Fibroblast of villous mesenchyme (primary cell): ENCODE measurements at places on chromosomes 1 and 21. TPM values are rescaled to one million over a fixed set of nuclear protein-coding genes. Genes with fewer than 3 reads are reported as not detected.

GRCh38 chr1:176196728-176197127 lies 10.4 kb downstream of the COP1 start:
- DNase-seq, result no peak

DNA sequence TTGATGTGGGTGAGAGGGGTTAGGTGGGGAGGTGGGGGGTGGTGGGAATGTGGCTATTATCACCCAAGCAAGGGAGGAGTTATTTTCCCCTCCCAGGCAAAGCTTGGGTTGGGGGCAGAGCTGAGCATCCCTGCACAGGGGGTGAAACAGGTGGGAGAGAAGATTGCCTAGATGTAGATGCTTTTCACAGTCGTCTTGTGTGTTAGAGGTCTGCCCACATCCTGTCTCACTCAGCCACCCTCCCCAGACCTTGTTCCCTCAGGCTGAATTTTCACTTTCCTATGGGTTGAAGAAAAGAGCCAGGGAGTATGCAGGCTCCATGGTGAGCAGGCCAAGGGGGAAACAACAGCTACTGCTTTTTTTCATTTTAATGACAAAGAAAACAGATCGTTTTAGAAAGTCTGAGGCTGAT lies 223.5 kb downstream of the KIF26B start:
- DNase-seq, result no peak

DNA sequence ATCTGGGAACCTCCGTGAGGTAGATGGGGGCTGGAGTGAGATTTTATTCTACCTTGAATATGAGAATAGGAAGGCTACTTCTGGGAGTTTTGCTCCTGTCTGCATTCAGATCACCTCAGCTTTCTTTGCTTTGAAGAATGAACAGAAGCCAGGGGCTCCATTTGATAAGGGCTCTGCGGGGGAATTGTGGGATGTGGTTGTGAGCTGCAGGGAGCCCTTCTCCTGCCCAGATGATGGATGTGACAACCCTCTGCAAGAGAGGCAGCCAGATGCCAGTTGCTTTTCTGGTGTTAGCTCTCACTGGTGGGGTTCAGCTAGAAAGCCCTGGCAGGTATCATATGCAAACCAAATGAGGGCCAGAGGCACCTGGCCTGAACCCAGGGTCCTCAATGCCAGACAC lies 21.5 kb downstream of the IER5 start:
- no peak for DNase-seq

DNA sequence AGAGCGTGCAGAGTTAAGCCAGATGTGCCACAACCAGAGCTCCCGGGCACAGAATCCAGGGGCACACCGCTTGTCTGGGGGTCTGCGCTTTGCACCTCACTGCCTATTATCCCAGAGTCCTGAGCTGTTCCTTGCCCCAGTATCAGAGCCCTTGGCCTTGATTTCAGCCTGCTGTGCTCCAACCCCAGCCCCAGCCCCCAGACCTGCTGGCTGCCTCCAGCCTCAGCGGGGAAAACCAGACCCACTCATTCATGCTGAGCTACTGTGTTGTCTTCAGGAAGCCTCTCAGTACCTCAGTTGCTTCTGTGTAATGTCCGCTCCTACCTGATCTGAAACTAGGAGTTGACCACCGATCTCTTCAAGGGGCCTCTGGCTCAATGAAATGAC lies 1.1 kb downstream of the IKBKE start:
- DNase-seq, result no peak

- peak; percentile 1 for DNase-seq
These were observed 43.2 kb upstream of the ADGRL2 start for GRCh38 chr1:81757398-81758020.

GRCh38 chr1:244603498-244603897 lies 49.4 kb upstream of the DESI2 start:
- peak; percentile 49 for DNase-seq

GRCh38 chr1:10651793-10652192 lies 144.7 kb downstream of the CASZ1 start:
- DNase-seq, result no peak

DNA sequence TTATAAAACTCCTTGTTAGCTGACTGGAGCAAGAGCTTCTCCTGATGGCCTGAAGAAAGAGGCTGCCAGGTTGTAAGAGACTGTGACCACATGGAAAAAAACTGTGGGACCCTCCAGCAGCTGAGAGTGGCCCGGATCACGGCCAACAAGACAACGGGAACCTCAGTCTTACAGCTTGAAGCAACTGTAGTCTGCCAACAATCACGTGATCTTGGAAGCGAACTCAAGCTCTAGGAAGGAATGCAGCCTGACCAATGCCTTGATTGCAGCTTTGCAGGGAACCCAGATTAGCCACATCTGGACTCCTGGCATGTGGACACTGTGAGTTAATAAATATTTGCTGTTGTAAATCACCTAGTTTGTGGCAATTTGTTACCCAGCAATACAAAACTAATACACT lies 442.6 kb upstream of the PRMT6 start:
- DNase-seq, result no peak

BCAR3 gene
- 32.0 and 36.4 TPM in 2 replicates for total RNA-seq

AURKAIP1 gene
- total RNA-seq, result 94.1 and 116 TPM in 2 replicates

NPHS2 gene
- not detected in 2 replicates for total RNA-seq
